Activated CD4-positive, alpha-beta memory T cell treated with anti-CD3 and anti-CD28 coated beads, Interleukin-2, amount 10 ng/mL, durations not matched to agents 7 days and 5 days (primary cell): ENCODE measurements at places on chromosomes 12 and 14. TPM values are rescaled to one million over a fixed set of nuclear protein-coding genes. Genes with fewer than 3 reads are reported as not detected.
A peak's percentile ranks its signal among the peaks of the same experiment; 100 is the strongest.

The TEX52 gene
- not detected for total RNA-seq

The OASL gene
- 104 TPM for total RNA-seq

GRCh38 chr12:111458546-111459172 lies 52.9 kb downstream of the SH2B3 start:
- peaks cover 23% of the 10 kb centered on the region for H3K36me3 ChIP-seq
- no peaks in the 10 kb centered on the region for H3K27me3 ChIP-seq
- peaks cover 15% of the 10 kb centered on the region for H3K4me1 ChIP-seq
- no peak overlapping the region for H3K4me3 ChIP-seq

GRCh38 chr14:99603471-99604277 lies at the start of gene CCDC85C:
TSS of gene CCDC85C (minus strand) at chr14:99604207. CDS start at chr14:99603959, 248 bp downstream.
- H3K4me3 ChIP-seq: peak within 1 kb of the TSS; percentile 86
- peaks cover 25% of the 10 kb centered on the region for H3K4me1 ChIP-seq
- no peaks in the 10 kb centered on the region for H3K36me3 ChIP-seq
- H3K27ac ChIP-seq: peak within 1 kb of the TSS; percentile 87
- peaks cover 5% of the 10 kb centered on the region for H3K27me3 ChIP-seq

DNA sequence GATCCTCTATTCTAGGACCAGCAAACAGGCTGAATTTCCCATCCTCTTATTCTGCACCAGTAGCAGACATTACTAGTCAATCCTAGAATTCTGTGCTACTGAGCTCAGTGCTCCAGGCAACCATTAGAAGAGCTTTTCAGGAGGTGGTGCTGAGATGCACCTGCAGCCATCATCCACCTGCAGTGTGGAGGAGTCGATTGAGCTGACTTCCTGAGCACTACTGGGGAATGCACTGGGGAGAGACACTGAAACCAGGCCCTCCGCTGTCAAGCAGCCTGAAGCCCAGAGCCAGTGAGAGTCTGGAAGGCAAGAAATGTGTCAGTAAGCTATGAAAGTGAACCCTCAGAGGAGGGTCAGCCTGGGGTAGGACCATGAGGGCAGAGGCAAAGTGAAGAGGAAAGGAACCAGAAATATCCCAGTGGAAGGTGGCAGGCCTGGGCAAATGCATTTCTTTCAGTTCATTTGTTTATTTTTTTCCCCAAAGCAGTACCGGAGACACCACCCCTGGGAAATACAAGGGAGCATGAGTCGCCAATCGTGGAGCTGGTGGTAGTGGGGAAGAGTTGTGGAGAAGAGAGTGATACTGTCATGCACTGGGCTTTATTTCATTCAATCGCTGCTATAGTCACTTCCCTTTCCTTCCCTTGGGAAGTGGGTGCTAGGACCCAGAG lies 23.0 kb upstream of the SERPINA4 start:
- no peaks in the 10 kb centered on the region for H3K36me3 ChIP-seq
- H3K4me1 ChIP-seq: no peaks in the 10 kb centered on the region
- no peak overlapping the region for H3K27ac ChIP-seq
- H3K4me3 ChIP-seq: no peak overlapping the region

DNA sequence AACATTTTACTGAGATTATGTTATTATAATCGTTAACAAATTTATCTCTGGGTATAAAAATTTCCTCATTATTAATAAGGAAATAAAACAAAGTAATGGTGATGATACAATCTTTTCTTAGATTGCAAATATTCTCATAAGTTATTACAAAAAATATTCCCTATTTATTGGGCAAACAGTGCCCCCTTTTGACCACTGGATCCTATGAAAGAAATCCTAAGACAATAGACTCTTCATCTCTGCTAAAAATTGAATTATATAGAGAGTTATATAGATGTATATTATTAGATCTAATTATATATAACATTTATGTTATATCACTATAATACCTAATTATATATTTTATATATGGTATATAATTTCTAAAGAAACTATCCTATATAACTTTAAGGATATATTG lies 94.2 kb upstream of the FGD4 start:
- no peaks in the 10 kb centered on the region for H3K36me3 ChIP-seq
- no peak for DNase-seq
- H3K4me3 ChIP-seq: no peak overlapping the region
- H3K4me1 ChIP-seq: no peaks in the 10 kb centered on the region
- no peak overlapping the region for H3K27ac ChIP-seq
- H3K27me3 ChIP-seq: no peaks in the 10 kb centered on the region

DNA sequence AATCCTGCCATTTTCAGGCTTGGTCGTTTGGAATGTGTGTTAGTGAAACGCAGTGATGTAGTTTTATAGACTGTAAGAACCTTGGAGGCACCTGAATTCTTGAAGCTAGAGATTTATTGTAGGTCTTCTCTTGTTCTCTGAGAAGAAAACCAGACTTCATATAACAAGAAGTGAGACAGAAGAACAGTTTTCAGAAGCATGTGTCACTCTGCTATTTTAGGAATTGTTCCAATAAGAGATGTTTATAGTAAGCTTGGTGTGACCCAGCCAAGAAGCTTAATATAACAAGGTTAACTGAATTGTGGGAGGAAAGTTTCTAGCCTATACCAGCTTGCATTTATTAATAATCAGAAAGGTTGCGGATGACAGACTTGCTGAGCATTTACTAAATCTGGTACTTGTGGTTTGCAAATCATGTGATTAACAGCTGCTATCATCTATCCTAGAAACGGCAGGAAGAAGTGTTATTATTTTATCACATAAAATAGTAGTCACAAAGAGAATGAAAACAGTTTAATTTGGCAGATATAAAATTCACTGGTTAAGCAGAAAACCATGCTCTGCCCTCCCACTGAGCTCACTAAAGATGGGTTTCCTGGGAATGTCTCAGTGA lies 49.2 kb upstream of the BCAT1 start:
- H3K4me1 ChIP-seq: peaks cover 18% of the 10 kb centered on the region
- DNase-seq: no peak
- H3K27ac ChIP-seq: no peak overlapping the region
- no peaks in the 10 kb centered on the region for H3K36me3 ChIP-seq
- H3K27me3 ChIP-seq: peaks cover 5% of the 10 kb centered on the region

DNA sequence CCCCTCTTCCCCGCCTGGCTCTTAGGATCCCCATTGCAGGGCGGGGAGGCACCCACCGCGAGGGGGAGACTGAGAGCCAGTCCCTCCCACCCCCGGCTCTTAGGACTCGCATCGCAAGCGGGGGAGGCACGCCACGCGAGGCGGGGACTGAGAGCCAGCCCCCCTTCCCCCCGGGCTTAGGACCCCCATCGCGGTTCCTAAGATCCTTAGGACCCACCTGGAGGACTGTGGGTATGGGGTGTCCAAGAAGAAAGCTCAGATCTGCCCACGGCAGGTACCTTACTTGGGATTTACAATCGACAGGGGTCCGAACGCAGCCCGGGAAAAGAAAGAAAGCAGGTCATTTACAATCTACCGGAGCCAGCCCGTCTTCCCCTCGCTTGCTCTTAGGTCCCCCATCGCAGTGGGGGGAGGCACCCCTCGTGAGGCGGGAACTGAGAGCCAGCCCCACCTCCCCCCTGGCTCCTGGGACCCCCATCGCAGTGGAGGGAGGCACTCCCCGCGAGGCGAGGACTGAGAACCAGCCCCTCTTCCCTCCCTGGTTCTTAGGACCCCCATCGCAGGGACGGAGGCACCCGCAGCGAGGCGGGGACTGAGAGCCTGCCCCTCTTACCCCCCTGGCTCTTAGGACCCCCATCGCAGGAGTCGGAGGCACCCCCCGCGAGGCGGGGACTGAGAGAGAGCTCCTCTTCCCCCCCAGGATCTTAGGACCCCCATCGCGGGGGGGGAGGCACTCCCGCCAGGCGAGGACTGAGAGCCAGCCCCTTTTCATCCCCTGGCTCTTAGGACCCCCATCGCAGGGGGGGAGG lies 43.7 kb downstream of the DDX11 start:
- H3K4me1 ChIP-seq: peaks cover 11% of the 10 kb centered on the region
- no peak overlapping the region for H3K27ac ChIP-seq
- peaks cover 35% of the 10 kb centered on the region for H3K27me3 ChIP-seq
- no peaks in the 10 kb centered on the region for H3K36me3 ChIP-seq
- peak; percentile 50 for DNase-seq
- H3K4me3 ChIP-seq: peak overlapping the region; percentile 53

DNA sequence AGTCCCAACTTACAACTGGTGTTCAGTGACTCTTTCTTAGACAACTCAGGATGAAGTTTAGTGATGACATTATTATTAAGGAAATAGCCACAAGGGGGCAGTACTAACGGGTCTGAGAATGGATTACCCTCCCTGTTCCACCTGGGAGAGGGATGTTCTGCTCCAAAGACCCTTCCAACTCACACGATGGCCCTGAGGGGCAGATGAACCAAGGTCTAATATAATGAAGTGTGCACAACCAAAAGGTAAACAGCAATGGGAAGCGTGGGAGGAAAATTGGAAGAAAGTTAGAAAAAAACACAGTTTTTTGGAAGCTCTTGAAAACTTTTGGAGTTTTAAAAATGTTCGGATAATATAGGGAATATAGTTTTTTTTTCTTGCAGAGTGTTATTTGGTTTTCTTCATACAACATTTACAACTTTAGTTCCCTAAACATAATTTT lies 24.0 kb downstream of the FGF6 start:
- DNase-seq: no peak
- H3K4me3 ChIP-seq: no peak overlapping the region
- no peaks in the 10 kb centered on the region for H3K36me3 ChIP-seq
- no peak overlapping the region for H3K27ac ChIP-seq
- H3K4me1 ChIP-seq: no peaks in the 10 kb centered on the region

DNA sequence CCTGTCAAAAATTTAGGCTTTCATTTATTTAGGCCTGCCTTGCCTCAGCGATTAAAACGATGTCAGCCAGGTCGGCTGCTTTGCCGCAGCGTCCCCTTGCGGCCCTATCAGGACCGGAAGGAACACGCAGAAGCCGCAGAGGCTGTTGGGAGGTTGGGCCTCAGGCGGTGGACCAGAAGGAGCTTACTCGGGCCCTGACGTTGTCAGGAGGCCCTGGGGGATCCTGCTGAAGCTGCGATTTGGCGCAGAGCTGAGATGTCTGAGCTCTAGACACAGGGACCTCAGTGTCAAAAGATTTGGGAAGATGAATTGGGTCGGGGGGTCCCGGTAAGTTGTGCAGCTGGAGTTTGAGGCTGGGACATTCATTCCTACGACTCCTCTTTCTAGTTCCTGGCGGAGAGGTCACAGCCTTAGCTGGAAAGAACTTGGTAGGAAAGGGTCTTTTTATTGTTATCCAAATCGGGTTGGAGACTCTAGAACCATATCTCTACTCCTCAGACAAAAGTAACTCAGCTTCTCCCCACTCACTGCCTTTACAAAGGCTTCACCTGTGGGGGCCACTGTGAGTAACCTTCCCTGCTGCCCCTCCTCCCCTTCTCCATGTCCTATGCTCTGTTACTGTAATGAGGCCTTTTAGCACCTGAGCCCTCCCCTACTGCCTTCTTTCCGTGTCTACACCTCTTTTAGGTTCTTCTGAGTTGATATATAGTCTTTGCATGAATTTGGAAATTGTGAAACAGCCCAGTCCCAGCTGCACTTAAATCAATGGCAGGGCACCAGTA lies 6.6 kb upstream of the ABCD2 start:
- H3K4me3 ChIP-seq: no peak overlapping the region
- no peaks in the 10 kb centered on the region for H3K27me3 ChIP-seq
- peaks cover 21% of the 10 kb centered on the region for H3K36me3 ChIP-seq
- no peak for DNase-seq

- no peak overlapping the region for H3K27ac ChIP-seq
- no peak overlapping the region for H3K4me3 ChIP-seq
- H3K36me3 ChIP-seq: no peaks in the 10 kb centered on the region
- peaks cover 34% of the 10 kb centered on the region for H3K4me1 ChIP-seq
Measured at GRCh38 chr14:68667313-68667791, 125.5 kb downstream of the ZFP36L1 start.

DNA sequence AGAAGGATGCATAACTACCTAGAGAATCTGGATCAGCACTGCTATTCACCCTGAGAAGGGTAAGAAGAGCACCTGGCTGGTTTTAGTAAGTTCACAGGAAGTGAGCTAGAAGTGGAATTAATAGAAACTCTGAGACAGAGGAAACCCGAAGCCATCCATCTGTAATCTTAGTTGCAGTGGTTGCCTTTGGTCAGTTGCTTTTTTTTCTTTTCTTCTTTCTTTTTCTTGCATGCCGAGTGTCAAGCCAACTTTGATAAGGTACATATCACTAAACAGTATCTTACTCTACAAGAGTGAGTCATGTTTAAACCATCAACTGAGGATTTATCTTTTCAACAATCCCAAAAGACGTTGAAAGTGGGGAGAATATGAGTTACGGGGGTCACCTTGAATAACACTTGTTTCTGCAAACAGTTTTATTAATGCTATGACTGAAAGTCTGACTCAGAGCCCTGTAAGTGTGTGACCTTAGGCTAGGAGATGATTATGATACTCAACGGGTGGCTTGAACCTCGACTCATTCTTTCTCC lies 26.7 kb downstream of the C12orf75 start:
- no peaks in the 10 kb centered on the region for H3K27me3 ChIP-seq
- H3K4me1 ChIP-seq: peaks cover 54% of the 10 kb centered on the region
- DNase-seq: no peak
- no peak overlapping the region for H3K4me3 ChIP-seq

- DNase-seq: peak; percentile 54
- H3K27me3 ChIP-seq: peaks cover 6% of the 10 kb centered on the region
- H3K4me3 ChIP-seq: peak overlapping the region; percentile 54
- H3K4me1 ChIP-seq: peaks cover 14% of the 10 kb centered on the region
Measured at GRCh38 chr12:113136128-113136989, 798 bp upstream of the RASAL1 start.
